ENCODE measurements at places on chromosomes 7 and 10.

DNA sequence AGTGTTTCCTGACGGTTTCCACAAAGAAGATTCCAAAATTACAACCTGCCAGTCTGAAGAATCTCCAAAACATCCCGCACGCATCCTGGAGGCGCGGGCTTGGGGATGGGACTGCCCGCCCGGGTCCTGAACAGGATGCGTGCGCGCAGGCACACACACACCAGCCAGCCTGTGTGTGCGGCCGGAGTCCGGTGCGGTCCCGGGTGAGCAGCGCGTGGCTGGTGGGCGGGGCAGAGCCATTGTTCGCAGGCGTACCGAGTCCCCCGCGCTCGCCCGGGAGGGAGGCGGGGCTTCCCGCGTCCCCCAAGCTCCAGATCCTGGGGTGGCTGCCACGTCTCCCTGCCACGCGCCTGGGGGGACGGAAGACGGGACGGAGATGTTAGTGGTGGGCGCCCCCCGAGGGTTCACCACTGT, 675 bp upstream of the SCD start:
- DNase-seq: no peak

DNA sequence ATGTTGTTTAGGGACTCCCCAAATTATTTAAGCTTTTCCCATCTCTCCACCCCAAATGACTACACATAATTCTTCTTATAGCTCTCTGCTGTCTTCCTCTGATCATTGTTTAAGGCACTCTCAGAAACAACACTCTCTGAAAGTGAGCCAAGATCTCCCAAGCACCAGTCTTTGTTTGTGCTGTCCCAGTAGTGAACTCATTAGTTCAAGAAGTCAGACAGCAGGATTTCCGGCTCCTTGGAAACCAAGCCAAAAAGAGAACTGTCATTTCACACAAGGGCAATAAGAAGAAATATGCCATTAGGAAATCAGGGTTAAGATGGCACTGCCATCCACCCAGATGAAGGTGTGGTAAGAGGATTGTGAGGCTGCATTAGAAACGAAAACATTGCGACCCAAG, 83.1 kb downstream of the FZD1 start:
- DNase-seq: no peak

GRCh38 chr10:22874189-22874854, 53.5 kb upstream of the ARMC3 start:
- no peak for DNase-seq

- DNase-seq: no peak
Observed at GRCh38 chr10:25076506-25077177, 60.2 kb downstream of the THNSL1 start.

DNA sequence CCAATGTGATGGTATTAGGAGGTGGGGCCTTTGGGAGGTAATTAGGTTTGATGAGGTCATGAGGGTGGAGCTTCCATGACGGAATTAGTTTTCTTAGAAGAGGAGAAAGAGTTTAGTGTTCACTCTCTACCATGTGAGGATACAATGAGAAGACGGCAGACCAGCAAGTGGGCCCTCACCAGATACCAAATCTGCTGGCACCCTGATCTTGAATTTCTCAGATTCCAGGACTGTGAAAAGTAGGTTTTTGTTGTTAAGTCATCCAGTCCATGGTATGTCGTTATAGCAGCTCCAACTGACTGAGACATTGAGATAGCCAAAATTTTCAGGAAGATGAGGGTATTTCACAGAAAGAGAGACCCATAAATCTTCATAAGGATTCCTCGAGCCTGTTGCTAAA, 3.6 kb upstream of the TMEM196 start:
- no peak for DNase-seq

- no peak for DNase-seq
Observed at GRCh38 chr7:90777465-90777864, 181.3 kb downstream of the CDK14 start.

Measured in coronary artery (tissue), 2 donors.